NCI-H748 treated with DMSO at 0.1 percent for 48 hours (cell line): ENCODE measurements at places on chromosomes 1 and 21.

DNA sequence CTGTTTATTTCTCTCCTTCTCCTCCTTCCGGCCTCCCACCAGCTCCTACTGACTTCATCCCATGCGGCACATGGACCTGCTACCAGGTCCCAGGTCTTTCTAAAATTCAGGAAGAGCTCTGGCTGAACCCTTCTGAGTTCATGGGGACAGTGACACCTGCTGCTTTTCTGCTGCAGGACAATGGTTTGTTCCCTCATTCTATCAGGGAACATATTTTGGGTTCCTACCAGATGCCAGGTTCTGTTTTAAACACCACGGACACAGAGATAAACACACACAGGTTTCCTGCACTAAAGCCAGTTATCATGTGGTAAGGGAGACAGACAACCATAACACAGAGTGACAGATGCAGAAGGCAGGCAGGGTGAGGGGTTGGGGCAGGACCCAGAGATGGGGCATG is 114.0 kb upstream of the RAB4A start:
- DNase-seq = no peak

DNA sequence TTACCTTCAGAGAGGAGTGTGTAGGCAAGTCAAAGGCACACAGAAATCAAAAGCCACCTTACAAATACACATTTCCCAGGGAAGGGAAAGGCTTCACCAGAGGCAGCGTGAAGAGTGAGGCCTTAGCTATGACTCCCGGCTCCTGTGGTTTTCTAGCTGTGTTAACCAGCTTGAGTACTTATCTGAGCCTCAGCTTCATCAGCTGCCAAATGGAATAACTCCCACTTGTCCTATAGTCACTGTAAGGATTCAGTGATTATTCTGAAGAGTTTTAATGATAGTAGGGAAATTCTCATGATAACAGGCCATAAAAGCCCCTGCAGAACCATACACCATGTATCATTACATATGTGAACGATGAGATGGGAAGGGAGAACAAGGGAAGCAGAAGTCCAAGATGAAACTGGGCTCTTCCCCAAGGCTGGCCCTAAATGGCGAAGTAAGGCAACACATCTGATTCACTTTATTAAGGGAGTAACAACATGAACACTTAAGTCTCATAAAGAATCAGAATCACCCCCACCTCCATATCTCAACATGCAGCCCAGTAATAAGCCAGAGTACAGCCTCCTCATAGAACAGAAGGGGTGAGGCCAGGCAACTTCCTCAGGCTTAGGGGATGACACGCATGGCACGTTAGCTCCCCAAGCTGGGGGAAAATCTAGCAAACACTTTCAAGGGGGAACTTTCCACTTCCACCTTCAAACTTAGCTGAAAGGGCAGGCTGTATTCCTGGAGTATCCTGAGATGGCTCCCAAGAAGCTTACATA is 63.7 kb downstream of the SLC66A1 start:
- DNase-seq = no peak

DNA sequence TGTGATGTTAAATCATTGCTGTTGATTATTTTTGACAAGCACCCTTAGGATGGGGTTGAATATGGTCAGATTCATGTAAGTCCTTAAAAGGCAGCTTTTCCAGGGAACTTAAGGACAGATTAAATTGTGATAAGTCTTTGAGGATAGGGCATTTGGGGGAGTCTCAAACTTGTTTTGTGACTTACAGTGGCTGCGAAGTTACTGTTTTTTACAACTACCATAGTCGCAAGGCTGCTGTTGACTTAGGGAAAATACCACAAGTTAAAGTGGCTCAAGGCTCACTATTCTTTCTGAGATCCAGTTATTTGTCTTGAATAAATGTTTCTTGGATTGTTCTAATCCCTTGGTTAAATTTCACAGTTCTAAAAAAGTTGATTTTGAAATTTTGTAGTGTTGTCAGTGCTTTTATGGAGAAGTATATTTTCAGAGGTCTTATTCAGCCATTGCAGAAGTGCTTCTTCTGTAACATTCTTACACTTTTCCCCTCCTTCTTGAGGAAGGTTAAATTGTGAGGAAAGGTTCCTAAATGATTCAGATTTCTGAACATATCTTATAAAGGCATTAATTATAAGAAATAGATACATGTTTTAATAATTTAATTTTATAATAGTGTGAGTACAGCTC is 47.0 kb upstream of the MPC2 start:
- no peak for DNase-seq

GRCh38 chr1:206668351-206668750 is 16.4 kb upstream of the MAPKAPK2 start:
- no peak for DNase-seq

- DNase-seq = no peak
These were observed 107.3 kb upstream of the PDC start for GRCh38 chr1:186568221-186568620.

DNA sequence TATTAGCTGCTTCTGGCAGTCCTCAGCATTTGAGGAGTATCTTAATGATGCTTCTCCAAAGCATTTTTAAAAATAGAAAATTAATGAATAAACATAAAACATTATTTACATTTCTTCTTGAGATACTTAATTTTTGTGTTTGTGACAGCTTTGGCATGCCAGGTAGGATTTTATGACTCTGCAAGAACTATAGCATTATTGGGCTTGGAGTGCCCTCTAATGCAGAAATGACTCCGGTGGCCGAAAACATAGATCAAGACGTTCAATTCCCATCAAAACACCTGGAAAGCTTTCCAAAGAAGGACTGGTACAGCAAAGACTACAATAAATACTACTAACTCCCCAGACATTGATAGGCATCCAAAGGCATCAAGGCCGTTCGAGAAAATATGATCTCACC is 366.4 kb upstream of the CXADR start:
- DNase-seq = no peak

DNA sequence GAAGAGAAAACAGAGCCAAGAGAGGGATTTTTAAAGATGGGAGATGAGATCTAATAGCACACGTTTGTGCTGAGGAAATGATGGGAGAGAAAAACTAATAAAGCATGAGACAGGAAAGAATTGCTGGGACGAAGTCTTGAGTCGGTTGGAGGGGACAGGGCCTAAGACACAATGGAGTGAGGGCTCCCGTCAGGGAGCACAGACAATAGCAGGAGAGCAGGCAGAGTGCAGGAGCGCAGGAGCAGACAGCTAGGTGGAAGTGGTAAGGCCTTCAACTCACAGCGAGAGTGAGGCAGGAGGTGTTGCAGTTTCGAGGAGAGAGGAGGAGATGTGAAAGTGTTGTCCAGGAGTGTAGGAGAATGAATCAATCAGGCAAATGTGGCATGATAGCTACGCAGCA is 59.9 kb upstream of the SOX13 start:
- no peak for DNase-seq
